ENCODE measurements at places on chromosomes 2 and 18.

DNA sequence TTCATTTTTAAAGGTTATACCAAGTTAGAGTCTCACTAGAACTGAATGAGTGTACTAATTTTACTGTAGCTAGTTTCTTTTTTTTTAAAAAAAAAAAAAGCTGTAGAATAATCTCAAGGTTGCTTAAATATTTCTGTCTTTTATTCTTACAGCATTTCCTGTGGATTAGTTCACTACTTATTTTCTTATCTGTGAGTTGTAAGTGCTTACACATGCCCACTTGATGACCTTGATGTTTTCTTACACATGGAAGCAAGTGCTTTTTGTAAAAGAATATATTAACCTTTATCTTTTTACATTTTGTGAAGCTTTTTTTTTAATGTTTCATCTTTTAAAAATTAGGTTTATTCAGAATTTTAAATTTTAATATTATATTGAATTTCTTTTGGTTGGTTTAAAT lies 57.8 kb downstream of the MSH2 start:
- DNase-seq, result no peak

DNA sequence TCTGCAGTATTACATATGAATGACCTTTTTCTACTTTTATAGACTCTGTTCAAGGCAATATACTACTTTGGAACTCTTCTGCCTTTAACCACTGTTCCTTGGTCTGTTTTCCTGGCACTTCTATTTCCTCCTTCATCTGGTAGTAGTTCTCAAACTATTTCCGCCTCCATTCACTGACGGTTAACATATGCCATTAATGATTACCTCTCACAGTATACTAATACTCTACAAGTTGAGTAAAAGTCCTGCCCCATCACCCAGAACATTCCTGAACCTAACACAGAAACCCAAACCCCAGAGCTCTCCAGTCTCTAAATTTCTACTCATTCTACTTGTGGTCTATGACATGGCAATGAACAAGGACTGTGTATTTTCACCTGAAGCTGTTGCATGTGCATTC lies 4.5 kb downstream of the GFPT1 start:
- DNase-seq, result no peak

- DNase-seq, result no peak
These were observed 591 bp downstream of the SLC16A14 start for GRCh38 chr2:230068016-230068650.

DNA sequence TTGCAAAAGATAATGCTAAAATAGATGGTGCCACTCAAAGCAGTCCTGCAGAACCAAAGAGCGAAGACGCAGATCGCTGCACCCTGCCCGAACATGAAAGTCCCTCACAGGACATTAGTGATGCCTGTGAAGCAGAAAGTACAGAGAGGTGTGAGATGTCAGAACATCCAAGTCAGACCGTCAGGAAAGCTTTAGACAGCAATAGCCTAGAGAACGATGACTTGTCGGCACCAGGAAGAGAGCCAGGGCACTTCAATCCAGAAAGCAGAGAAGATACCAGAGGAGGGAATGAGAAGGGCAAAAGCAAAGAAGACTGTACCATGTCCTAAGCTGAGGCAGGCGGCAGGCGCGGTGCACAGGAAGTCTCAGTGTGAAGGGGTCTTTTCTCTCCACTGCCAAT lies 34.8 kb upstream of the RBM44 start:
- DNase-seq, result no peak

Data from A172 (cell line).